ENCODE measurements at places on chromosomes 5 and 9. TPM values are rescaled to one million over a fixed set of nuclear protein-coding genes. Genes with fewer than 3 reads are reported as not detected.

- DNase-seq, result no peak
These were observed 35.8 kb upstream of the PIP5K1B start for GRCh38 chr9:68669218-68669617.

HACD4 gene
- 0.72 TPM for total RNA-seq

CAVIN4 gene
- 14.5 TPM for total RNA-seq

DNA sequence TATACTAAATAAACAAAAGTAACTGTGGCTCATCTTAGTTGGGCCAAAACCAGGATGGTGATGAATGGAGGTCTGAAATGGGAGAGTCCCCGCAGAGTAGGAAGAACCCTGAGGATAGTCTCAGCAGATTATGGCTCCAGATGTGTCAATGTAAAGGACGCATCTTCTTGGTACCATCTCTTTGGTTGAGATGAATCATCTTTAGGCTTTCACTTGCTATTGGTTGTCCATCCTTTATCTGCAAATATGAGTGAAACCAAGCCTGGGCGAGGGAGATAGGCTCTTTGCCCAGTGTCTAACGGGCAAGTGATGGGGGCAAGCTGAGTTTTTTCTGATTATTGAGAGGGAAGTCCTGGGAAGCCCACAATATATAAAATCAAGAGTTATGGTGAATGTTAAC, 19.4 kb upstream of the LCP2 start:
- no peak for DNase-seq

RGS14 gene
- total RNA-seq, result 13.0 TPM

GRCh38 chr5:176754376-176754973, 55.9 kb upstream of the UNC5A start:
- no peak for DNase-seq

PCDHB15 gene
- 8.3 TPM for total RNA-seq

GRCh38 chr9:99925541-99925940, 19.1 kb downstream of the STX17 start:
- no peak for DNase-seq

DNA sequence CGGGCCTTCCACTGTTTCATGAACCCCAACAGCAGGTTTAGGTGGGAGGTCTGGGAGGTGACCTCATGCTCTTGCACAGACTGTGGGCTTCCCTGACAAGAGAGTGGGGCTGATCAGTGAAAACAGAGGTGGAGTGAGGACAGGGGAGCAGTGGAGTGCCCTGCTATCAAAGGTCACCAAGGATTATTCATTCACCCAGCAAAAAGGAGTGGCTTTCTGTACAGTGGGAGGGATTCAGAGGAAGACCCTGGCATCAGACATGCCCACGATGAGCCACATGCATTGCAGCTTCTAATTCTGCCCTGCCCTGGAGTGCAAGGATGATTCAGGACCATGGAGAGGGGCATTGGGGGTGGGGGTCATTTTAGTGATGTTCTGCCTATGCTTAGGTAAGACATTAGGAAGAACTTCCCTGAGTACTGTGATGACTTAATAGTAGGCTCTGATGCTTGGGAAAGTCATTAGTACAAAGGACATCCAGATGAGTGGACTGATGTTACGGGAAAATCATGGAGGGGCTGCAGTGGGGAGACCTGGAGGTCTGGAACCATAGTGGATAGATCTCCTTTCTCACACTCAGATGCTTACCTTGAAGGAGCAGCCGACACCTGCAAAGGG, 12.8 kb downstream of the TRAF1 start:
- no peak for DNase-seq

- DNase-seq, result no peak
These were observed 103.2 kb downstream of the CTNND2 start for GRCh38 chr5:11801061-11801460.

DNA sequence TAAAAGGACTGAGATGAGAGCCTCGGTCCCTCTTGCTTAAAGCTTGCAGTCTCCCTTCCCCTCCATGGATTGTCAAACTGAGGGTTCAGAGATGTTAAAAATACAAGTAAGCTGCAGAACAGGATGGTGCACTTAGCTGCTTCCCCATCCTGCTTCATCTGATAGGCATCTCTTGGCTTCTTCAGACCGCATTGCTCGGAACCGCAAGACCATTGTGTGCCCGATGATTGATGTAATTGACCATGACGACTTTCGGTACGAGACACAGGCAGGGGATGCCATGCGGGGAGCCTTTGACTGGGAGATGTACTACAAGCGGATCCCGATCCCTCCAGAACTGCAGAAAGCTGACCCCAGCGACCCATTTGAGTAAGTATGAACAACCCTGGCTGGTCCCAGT, 65.5 kb upstream of the SAP30L start:
- no peak for DNase-seq

DNA sequence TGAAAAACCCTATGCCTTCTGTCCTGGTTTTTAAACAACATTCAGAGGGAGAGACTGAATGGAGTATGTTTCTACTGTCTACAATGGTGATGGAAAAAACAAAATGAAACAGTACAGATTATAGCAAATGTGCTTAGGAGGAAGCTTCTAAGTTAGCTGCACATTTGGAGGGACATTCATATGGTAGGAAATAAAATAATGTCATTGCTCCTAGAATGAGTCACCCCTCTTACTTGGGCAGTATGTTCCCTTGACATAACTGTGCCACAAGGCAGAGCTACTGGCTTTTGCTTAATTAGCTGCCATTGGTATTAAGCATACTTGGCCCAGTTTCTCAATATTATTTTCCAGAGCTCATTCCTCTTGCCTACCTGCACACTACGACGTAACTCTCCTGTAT, 128.9 kb downstream of the GDNF start:
- DNase-seq, result no peak

- no peak for DNase-seq
These were observed 13.3 kb downstream of the SPATA9 start for GRCh38 chr5:95669540-95669939.

SLC4A9 gene
- 0.58 TPM for total RNA-seq

- no peak for DNase-seq
These were observed 103.6 kb downstream of the PBX3 start for GRCh38 chr9:125850763-125851162.

GDNF gene
- total RNA-seq, result 0.47 TPM

C5orf46 gene
- not detected for total RNA-seq

TNFSF15 gene
- 2.1 TPM for total RNA-seq

- no peak for DNase-seq
These were observed 30.1 kb upstream of the CFAP157 start for GRCh38 chr9:127676638-127677037.

DNA sequence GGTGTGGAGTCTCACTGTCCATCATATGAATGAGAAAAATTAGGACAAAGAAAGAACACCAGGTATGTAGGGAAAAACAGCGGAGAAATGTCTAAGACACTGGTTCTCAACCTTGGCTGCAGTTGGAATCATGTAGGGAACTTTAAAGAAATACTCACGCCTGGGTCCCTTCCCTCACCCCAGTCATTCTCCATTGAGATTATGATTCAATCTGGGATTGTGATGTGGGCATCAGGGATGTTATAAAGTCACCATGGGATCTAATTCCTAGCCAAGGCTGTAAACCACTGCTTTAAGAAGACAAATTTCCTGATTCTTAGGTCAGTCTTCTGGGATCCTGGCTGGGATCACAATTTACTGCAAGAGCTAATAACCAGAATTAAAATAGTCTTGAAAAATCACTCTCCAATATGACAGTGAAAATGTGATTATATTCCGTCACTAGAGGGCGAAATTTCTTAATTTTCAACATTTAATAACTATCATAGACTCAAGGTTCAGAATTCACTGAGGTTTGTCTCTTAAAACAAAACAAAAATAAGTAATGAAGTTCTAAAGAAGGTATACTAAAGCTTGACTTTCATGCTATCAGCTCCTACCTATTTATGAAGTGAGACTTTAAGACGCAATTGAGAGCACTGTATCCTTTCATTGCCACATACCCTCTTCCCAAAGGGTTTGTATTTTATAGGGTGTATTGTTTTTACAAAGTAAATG, 60.5 kb downstream of the GLDC start:
- no peak for DNase-seq

DNA sequence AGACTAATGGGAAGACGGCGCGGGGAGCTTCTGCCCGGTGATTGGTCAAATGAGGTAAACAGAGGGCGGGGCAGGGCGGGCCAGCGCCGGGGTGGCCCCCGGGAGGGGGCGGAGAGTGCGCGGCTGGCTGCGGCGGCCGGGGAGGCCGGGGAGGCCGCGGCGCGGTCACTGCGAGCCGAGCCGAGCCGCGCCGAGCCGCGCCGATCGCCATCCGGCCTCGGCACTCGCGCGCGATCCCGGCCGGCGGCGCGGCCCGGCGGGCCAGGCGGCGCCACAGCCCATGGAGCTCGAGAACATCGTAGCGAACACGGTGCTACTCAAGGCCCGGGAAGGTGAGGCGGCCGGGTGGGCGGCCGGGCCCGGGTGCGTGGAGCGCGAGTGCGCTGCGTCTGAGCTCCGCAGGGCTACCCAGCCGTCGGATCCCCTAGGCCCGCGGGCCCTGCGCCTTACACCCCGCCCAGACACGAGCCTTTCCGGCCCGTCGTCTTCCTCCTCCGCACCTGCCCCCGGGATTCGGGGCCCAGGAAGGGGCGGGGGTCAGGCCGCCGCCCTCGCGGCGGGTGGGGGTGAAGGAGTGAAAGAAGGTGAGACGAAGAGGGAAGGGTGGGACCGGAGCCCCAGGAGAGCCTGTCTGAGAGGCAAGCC, at the start of gene GRK6:
GRK6 (plus strand) TSS at position 111 of the 645 bp plus-strand sequence; CDS start at position 281, 170 bp downstream.
- DNase-seq, result no peak

PROB1 gene
- 2.2 TPM for total RNA-seq

- DNase-seq, result no peak
These were observed 40.0 kb upstream of the SMC5 start for GRCh38 chr9:70218767-70219166.

GRCh38 chr9:129759319-129759718, 6.5 kb upstream of the PTGES start:
- DNase-seq, result no peak

RUSC2 gene
- 20.8 TPM for total RNA-seq

DNA sequence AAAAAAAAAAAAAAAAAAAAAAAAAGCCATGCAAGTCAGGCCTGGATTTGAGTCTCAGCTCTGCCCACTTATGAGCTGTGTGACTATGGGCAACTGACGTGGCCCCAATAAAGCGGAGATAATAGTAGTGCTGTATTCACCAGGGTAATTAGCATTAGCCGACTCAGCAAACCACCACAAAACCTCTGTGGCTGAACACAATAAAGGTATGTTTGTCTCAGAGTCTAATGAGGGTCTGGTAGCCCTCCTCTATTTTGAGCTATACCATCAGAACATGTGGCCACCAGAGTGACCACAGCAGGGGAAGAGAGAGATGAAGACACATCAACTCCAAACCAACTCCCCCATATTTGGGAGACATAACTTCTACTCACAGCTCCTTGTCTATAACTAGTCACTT, 15.9 kb downstream of the SWI5 start:
- no peak for DNase-seq

DNA sequence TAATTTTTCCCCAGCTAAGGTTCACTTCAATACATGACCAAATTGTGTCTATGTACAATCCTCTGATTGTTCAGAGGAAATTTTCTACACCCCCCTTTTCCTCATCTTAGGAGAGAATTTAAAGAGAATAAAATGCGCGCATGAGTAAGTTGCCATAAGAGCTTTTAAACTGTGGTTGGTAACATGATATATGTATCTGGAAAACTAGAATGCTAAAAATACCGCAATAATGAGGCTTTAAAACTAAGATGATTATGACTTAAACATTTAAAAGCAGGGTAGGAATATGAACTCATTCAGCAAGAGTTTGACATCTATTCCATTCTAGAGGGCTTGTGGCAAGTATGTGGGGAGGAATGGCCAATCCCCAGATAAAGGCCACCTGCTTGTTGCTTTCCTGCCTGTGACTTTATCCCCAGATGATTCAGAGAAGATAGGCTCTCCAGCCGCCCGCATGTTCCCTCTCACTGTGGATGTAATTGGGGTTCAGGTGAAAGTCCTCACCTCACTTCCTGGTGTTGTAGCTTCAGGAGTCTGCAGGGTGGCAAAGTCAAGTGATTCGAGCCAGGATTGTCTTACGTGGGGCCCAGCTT, 26.5 kb upstream of the BASP1 start:
- no peak for DNase-seq

GRCh38 chr5:16853518-16853917, 82.6 kb downstream of the MYO10 start:
- DNase-seq, result no peak

GRCh38 chr5:140312791-140313189, 9.9 kb upstream of the PFDN1 start:
- DNase-seq, result no peak

CDH9 gene
- not detected for total RNA-seq

DNA sequence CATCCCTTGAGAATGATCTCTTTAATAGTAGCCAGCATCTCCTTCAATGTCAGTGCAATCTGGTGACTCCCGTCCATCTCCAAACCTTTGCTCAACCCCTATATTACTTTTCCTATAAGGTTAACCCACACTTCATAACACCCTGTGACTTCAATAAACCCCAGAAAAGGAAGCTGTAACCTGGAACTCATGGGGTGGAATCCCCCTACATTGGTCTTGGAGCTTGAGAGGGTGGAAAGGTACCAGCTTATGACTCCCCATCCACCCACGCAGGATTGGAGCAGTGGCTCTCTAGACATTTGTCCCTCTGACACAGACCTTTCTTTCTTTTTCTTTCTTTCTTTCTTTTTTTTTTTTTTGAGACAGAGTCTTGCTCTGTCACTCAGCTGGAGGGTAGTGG, 54.7 kb upstream of the ZFR start:
- no peak for DNase-seq

MUSK gene
- total RNA-seq, result not detected

PHYHD1 gene
- 19.9 TPM for total RNA-seq

- no peak for DNase-seq
These were observed 36.2 kb downstream of the IPPK start for GRCh38 chr9:92633614-92634278.

ADAMTS2 gene
- total RNA-seq, result 2.1 TPM

DNA sequence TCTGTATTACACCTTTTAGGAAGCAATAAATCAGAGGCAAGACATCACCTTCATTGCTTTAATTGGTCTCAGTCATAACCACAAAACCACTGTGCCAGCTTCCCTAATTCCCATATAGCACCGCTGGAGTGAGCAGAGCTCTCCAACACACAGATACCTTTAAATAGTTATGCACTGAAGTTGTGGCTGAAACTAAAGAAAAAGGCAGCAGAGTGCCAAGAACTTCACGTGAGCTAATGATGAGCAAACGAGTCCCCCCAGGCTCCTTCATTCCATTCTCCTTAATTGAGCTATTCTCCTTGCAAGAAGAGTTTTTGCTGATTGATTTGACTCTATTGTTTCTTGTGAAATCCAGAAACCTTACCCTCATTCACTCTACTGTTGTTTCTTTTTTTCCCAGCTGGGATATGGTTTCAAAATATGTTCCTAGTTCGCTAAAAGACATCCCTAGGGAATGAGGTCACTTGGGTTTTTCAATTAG, 501.5 kb downstream of the SPATA31D1 start:
- DNase-seq, result no peak

GRCh38 chr5:107594253-107595045, 76.3 kb downstream of the EFNA5 start:
- DNase-seq, result no peak

Data from progenitor cell of endocrine pancreas (in vitro differentiated cells).